Fibroblast of gingiva (primary cell): ENCODE measurements at places on chromosomes 7 and 10.

DNA sequence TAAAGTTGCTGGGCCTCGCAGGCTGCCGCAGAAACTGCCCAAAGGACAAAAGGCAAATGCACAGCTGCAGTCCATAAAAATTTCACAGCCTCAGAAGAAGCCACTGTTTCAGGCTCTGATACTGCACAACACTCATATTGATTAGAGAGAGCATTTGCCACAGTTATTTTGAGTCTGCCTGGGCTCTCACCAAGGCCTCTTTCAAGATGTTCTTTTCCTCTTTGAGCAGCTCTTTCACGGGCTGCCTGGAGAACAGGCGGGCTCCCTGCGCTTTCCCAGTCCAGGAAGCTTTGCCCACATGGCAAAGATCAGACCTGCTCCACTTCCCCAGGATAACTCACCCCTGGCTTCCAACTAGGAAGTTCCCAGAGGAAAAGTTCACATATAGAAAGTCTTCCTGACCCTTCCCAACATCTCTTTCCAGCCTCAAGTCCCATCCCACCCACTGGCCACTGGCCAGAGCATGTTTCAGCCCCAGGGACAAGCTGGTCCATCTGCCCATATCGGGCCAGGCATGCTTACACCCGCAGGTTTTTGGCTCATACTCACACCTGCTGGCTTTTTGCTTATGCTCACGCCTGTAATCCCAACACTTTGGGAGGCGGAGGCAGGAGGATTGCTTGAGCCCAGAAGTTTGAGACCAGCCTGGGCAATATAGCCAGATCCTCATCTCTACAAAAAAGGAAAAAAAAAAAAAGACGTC is 3.3 kb downstream of the SLIT1 start:
- no peak for DNase-seq

GRCh38 chr7:44292876-44293560 is 32.4 kb downstream of the CAMK2B start:
- no peak for DNase-seq

DNA sequence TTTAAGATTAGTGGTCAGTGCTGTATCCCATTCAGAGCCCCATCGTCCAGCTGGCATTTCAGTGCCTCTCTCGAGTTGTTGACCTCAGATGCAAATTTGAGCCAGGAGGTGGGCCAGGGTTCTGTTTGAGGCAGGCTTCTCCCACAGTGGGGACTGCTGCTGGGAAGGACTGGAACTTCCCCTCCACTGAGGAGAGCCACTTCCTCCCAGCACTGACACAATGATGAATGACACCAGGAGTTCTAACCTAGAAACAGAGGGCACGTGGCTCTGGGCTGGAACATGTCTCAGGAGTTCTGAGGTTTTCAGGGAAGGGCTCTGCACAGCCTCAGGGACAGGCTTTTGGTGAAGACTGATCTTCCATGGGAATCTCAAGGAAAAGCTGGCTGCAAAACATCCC is 18.3 kb upstream of the BTBD16 start:
- no peak for DNase-seq

DNA sequence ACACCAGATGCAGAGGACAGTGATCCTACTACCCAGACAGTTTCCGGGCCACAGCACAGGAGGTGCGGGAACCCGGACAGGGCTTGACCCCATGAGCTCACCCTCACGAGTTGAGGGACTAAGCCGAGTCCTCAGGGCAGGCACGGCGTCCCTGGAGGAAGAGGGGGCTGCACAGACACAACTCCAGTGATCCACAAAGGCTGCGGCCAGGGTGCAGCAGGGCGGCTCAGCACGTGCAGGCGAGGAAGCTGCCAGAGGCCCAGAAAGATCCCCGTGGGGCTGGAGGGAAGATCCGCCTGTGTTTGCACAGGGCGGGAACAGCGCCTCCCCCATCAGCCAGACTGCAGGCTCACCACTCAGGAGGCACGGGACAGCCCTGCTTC is 45.9 kb upstream of the TMEM72 start:
- DNase-seq, result no peak

DNA sequence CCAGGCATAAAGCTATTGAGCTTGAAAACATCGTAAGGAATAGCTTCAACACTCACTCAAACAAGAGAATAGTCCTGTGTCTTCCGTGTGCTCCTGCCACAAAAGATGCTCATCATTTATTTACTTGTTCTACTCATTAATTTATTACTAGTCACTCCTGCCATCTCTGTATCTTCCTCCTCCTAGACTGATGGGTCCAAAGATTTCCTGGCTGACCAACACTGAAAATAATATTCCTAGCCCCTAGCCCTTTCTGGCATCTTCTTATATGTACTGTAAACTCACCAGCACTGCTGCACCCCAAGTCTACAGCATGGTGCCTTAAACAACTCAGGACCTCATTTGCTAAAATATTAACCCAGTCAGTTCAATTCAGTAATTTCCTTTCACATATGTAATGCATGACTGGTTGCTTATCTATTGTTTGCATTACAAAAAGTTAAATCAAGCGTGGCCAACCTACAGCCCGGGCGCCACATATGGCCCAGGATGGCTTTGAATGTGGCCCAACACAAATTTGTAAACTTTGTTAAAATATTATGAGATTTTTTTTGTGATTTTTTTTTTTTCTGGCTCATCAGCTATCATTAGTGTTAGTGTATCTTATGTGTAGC is 86.7 kb upstream of the GSDME start:
- no peak for DNase-seq

GRCh38 chr10:80408242-80409101 is at the start of gene PRXL2A:
Gene PRXL2A (plus strand): TSS chr10:80408551. CDS start chr10:80420468, 11,917 bp downstream.
- no peak for DNase-seq

DNA sequence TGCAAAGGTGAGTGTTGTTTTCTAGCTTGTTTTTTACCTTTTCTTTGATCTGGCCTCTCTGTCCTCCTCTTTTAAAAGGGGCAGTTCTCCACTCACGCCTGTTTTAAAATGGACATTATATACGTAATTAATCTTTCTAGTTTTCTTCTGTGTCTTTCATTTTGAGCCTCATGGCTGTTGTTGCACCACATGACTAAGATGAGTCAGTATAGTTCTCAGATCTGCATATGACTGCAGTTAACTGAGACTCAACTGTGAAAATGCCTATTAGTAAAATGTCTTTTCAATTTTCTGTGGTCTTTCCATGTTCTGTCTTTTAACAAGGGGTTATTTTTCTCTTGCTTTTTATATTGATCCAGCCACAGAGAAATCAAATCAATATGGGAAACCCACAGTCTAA is 296.1 kb downstream of the CDK14 start:
- no peak for DNase-seq

DNA sequence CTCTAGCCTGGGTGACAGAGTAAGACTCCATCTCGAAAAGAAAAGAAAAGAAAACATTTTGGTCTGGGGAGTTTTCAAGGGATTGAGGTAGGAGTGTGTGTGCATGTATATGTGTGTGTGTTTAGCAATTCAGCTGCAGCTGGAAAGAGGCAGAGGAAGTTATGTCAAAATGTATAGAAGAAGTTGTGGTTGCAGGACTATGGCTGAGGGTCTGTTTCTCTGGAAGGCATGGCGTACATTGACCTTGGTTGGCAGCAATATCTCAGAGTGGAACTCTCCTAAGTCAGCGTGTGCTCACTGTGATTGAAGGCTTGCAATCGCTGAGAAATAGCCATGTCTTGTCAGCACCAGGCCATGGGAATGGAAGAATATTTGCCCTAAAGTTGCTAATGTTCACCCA is 28.6 kb upstream of the RHBDD2 start:
- DNase-seq, result no peak

GRCh38 chr7:123929107-123929506 is 4.1 kb downstream of the SPAM1 start:
- no peak for DNase-seq

- peak; percentile 95 for DNase-seq
These were observed 67.5 kb upstream of the INSIG1 start for GRCh38 chr7:155230169-155230593.

GRCh38 chr10:51231754-51232153 is 157.5 kb downstream of the PRKG1 start:
- peak; percentile 41 for DNase-seq

- peak; percentile 73 for DNase-seq
These were observed 88.3 kb downstream of the PTPRZ1 start for GRCh38 chr7:121961089-121961867.

GRCh38 chr7:112296432-112296831 is 89.9 kb downstream of the ZNF277 start:
- peak; percentile 26 for DNase-seq

DNA sequence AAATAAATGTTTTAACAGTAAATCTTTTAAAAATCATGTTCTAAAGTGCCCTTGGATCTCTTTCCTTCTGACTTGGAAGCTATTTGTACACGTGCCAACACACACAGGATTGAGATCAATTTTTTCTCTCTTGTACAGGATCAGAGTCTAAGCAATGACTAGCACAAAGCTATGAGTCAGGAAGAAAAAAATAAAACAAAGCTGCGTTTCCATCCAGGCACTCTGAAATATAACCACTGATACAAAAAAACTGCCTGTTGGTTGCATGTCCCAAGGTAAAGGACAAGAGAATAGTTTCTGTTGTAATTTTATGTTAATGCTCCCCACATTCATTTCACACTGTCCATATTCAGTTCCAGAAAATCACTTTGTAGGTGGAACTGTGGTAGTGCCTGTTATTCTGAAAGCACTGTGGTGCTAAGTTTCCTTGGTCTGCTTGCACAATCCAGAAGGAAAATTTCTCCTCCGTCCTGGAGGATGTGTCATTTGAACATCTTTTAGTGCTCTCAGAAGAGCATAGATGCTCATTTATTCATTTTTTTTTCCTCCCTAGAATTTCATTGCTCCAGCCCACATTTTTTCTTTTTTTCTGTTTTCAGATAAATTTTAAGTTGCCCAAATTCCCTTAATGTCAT is 113.4 kb downstream of the PLXDC2 start:
- DNase-seq, result peak; percentile 58

DNA sequence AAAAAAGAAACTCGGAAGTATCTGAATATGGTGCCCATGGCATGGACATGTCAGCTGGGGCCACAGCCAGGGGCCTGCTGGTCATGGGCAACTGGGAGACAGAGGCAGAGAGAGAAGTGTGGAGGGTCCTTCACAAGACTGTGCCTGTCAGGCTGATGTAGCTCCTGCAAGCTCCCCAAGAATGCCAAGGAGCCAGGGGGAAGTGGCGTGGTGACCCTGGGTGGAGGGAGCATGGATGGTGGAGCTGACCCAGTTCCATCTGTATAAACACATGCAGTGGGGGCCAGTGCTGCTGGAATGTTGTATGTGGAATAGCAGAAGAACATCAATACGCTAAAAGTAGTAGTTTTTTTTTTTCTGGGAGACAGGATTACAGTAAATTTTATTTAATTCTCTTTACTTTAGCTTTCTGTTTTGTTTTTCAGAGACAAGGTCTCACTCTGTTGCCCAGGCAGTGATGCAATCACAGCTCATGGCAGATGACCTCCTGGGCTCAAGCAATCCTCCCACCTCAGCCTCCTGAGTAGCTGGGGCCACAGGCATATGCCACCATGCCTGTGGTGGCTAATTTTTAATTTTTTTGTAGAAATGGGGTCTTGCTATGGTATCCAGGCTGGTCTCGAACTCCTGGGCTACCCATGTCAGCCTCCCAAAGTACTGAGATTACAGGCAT is 10.5 kb upstream of the ZMIZ2 start:
- no peak for DNase-seq

- no peak for DNase-seq
These were observed 133.3 kb upstream of the PODXL start for GRCh38 chr7:131689662-131690234.

DNA sequence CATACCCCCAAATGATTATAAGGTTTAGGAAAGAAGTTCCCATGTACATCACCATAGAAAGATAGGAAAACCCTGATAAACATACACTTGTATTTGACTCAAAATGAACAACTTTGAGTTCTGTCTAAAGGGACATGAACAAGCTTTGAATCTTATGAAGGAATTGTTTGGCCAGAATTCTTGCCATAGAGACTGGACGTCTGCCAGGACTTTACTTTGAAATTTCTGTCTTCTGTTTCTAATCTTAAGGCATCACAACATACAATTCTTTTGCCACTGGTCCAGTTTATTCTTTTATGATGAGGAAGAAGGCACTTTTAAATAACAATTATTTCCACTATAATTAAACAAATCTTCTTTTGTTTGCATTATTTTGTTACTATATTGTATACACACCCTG is 26.2 kb upstream of the CYP26C1 start:
- peak; percentile 32 for DNase-seq

DNA sequence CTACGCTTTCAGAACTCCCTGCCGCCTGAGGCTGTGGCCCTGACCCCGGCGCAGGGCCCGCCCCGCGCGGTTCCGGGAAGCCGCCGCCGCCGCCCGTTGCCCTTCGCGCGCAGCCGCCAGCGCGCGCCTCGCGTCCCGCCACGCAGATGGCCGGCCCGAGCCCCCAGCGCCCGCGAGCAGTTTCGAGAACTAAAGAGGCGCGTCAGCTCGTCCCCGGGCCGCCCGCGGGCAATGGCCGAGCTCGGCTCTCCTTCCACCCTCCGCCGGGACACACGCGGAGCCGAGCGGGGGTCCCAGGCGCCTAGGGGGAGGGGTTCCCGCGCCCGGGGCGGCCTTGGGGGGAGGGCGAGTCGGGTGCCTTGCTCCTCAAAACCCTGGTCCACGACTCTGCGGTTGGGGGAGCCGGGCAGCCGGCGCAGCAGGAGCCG is 1.8 kb downstream of the HNRNPF start:
- DNase-seq, result peak; percentile 35
